ENCODE measurements at places on chromosomes 7 and 10. TPM values are rescaled to one million over a fixed set of nuclear protein-coding genes. Genes with fewer than 3 reads are reported as not detected.

Gene DLG5
- 27.5 TPM for total RNA-seq

Gene ANKRD61
- total RNA-seq: not detected

Gene MGAM2
- 0.51 TPM for total RNA-seq

Gene PLEKHS1
- not detected for total RNA-seq

Gene LAMB4
- total RNA-seq: not detected

Gene NEBL
- total RNA-seq: 2.0 TPM

Measured in subcutaneous adipose tissue (tissue), 4 donors.